ENCODE measurements at places on chromosomes 5 and 9. TPM values are rescaled to one million over a fixed set of nuclear protein-coding genes. Genes with fewer than 3 reads are reported as not detected.

GRCh38 chr9:127567035-127567729 is 44.9 kb upstream of the STXBP1 start:
- no peak for DNase-seq

GRCh38 chr9:87742813-87743428 is 17.0 kb downstream of the CTSL start:
- DNase-seq: no peak

GRCh38 chr5:162664846-162665245 is 597.3 kb downstream of the GABRG2 start:
- no peak for DNase-seq

GRCh38 chr5:14227513-14227912 is 84.4 kb downstream of the TRIO start:
- DNase-seq: no peak

GRCh38 chr9:13429301-13430190 is 150.1 kb upstream of the MPDZ start:
- DNase-seq: no peak

DNA sequence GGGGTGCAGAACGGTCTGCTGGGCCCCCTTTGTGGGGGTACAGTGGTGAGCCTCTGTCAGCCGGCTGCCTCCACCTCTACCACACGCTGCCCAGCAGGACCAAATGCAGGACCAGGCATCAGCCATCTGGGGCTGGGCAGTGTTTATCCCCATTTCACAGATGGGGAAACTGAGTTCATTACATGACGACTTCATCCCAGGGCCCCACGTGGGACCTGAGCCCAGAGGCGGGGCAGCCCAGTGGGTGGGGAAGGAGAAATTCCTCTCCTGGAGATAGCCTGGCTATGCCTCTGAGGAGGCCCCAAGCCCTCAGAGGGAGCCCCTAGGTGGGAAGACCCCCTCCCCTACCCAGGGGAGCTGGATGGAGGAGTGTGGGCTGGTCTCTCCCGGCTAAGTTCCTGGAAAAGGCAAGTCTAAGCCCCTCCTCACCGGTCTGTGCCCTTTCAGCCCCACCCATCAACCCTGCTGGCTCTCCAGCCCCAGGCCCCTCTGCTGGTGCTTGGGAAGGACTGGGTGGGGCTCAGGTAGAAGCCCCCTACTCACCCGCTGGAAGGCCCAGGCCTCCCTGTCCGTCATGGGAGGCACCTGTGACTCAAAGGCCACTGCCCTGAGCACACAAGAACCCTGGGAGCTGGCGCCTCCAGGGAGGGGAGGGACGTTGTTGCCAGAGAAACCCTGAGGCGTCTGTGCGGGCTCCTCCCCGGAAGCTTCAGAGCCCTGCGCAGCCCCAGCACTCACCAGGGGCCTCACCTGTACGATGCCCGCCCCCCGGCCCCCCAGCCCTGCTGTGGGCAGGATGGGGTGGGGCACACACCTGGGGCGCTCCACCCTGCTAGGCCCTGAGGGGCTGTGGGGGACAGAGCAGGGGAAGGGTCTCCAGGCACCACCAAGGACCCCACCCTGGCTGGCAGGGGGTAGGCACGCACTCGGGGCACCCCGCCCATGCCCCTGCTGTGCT is 7.4 kb upstream of the CCDC187 start:
- DNase-seq: no peak

DNA sequence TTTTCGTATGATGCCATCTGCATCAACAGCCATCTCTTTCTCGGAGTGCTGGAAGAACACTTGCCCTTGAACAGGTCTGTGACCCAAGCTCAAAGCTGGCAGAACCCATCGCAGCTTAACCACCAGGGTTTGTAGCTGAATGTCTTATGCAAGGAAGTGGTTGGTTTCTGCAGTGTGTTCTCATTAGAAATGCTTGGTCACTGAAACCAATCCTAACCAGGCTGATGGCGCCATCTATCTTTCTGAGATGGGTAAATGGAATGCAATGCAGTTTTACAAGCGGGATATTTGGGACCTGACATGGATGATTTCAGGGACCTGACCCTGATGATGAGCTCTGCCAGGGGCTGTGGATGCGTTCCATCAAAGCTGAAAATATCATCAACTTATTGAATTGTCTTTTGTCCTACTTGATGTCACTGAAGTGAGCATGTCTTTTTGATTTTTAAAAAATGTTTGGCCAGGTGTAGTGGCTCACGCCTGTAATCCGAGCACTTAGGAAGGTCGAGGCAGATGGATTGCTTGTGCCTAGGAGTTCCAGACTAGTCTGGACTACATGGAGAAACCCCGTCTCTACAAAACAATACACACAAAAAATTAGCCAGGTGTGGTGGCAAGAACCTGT is 28.7 kb downstream of the DMRT3 start:
- DNase-seq: peak; percentile 16

DNA sequence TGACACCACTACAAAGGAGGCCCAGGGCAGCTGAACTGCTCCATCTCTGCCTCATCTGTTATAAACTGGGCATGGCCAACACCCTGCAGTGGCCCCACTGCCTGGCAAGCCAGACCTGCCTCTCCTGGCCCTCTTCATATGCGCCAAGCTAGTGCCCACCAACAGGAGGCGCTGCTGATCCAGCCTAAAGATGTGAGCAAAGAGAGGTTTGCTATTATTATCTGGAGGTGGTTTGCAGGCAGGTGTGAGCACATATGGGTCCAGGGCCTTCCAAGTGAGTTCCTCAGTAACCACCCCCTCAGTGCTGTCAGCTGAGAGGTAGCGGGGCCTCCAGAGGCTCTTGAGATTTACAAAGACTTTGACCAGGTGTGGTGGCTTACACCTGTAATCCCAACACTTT is 232.2 kb downstream of the SYK start:
- no peak for DNase-seq

- DNase-seq: no peak
Measured at GRCh38 chr5:81353189-81353588, 40.7 kb downstream of the ACOT12 start.

DNA sequence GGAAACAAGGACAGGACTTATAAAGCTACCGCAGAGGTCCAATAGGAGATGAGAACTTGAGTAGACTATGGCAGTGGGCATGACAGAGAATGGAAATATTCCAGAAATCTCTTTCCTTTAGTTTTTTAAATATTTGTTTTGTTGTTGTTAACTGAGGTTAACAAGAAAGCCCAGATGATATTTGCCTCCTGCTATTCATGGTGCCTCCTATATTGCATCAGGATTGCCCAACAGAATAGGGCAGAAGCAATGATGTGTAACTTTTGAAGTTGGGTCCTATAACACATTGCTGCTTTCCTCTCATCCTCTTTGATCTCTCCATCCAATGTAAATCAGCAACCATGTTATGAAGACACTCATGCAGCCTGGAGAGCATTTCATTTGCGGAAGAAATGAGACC is 42.8 kb downstream of the PDE4D start:
- no peak for DNase-seq

DNA sequence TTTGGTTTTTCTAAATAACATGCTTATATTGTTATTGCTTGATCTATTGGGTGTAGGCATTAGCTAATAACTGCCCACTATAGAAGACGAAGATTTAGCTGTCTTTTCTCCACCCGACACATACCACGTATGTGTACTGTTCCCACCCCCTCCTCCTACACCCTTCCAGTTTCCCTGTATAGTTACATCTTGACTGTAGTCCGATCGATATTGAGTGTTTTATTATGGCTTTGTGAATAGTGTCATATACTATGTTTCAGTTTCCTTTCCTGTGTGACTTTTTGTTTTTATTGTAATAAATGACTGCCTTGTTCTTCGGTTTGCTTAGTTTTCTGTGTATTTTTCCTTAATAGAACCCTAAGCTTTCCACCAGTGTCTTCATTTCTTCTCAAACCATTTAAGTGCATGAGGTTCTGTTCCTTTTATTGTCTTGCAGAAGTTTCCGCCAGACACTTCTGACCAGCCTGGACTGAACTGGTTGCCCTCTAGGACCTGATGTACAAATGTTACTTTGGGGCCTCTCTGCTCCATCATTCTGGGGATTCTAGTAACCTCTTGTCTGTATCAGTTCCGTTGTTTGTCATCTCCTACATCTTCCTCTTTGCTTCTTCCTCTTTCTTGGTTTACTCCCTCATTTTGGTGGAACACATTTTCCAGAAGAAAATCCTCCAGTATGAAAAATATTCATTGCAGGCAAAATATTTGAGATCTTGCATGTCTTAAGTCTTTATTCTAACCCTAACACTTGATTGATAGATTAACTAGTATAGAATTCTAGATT is 61.8 kb downstream of the PRKACG start:
- DNase-seq: no peak

DNA sequence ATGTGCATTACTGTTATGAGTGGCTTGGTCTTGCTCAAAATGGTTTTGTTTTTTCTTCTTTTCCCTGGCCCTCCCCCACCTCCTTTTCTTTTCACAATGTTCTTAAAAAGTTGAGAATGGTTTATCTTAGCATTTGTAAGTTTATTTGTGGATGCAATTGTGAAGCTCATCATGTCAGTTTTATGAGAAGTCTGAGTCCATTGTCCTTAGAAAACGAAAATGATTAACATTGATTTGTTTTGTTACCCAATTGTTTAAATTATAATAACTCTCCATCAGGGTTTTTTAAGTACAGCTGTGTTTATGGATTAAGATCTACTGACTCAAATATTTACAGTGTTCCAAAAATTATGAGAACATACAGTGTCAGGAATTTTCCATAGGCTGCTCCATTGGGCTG is 511.3 kb upstream of the PAPPA start:
- no peak for DNase-seq

DNA sequence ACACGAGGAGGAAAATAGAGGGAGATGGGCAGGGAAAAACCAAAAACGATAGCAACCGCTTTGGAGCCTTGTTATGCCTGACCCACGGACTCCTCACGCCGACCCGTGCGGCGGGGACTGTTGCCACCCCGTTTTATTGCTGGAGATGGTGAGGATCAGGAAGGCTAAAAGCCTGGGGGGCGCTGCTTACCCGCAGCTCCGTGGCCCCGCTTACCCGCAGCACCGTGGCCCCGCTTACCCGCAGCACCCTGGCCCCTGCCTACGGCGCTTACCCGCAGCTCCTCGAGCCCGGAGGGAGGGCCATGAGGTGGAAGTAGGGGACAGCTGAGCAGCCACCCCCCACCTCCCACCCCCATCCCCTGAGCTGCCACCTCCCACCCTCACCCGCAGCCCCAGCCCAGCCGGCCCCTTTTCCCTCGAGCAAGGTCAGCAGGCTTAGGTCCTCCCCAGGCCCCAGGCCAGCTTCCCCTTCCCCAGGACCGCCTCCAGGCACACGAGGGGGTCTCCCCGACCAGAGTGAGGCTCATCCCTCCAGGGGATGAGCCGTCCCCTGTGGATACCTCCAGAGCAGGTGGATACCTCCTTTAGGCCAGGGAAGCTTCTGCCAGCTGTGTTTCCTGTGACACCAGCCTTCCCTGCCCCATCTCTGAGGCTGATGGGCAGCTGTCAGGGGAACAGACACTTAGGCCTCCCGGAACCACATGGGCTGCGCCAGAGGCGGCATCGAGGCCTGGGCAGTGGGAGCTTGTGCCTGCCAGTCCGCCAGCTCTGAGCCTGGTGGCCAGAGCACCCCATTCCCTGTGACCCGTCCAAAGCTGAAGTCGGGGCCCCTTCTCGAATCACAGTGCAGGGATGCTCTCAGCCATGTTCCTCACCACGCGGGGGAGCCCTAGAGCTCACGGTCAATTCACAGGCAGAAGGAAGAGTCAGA is 92.3 kb downstream of the LMX1B start:
- DNase-seq: no peak

DNA sequence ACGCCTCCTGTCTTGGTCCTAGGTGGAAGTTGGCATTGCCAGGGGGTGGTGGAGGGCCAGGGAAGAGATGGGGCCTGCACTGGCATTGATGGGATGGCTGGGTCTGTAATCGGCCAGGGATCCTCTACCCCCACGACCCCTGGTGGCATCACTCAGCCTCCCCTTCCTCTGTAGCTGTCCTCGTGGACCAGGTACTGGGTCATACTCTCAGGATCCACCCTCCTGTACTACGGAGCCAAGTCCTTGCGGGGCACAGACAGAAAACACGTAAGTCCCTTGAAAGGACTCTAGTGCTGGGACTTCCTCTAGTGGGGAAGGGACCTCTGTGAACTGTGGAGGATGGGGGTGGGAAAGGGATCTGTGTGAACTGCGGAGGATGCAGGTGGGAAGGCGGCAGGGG is 52.1 kb upstream of the GARNL3 start:
- DNase-seq: no peak

- DNase-seq: no peak
Measured at GRCh38 chr5:78458843-78459242, 98.4 kb downstream of the SCAMP1 start.

DNA sequence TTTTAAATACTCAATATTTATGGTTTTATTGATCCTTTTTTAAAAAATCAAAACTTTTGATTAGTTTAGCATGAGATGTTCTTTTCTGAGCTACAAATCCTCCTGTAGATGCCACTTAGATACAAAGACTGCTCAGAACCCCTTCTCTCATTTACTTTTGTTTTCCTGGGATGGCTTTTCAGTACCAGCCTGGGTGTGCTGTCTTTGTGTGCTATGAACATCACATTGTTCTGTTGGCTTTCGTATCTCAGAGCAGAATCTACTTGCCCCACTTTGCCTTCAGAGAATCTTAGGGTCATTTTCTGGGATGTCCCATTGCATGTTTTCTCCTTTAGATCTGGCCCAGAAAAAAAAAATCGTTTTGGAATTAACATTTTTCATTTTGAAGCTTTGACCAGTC is 85.9 kb downstream of the RASGRF2 start:
- no peak for DNase-seq

- no peak for DNase-seq
Measured at GRCh38 chr9:38363589-38363925, 28.9 kb upstream of the ALDH1B1 start.

LRRC8A gene
- total RNA-seq: 104 TPM

HAPLN1 gene
- total RNA-seq: 1.3 TPM

MRPL22 gene
- 22.9 TPM for total RNA-seq

NR4A3 gene
- total RNA-seq: 6.3 TPM

PFN3 gene
- total RNA-seq: not detected

ANKRD34B gene
- 0.11 TPM for total RNA-seq

All from dorsolateral prefrontal cortex (tissue), 122 donors.